ENCODE measurements at places on chromosomes 6 and 20.
A peak's percentile ranks its signal among the peaks of the same experiment; 100 is the strongest.

DNA sequence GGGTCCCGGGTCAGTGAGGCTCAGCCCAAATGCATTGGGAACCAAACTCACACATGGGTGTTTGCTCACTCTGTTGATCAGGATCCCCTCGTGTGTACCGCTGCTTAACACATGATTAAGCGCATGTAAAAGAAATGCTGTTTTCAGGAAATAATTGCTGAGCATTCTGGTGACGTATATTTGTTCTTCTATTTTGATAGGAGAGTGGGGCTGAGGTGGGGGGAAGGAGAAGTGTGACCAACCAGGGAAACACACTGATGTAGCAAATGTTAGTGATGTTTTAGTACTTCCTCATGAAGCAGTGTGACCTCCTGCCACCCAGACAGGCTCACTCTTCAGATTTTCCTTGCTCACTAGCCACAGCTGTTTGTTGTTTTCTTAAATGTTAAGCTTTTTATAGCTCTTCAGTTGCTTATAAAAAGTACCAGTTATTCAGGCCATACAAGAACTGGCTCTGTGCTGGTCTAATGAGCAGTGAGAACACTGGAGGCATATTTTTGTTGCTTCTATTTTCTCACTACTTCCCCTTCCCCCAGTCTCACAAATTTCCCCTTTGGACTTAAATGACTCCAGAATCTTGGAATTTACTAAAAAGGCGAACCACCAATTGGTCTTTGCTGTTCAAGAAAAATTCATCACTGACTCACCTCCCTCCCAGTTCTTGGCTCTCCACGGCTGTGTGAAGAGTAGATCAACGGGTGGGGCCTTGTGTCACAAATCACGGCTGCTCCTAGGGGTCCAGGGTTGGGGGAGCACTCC, 79.2 kb upstream of the BACH2 start:
- no peak for DNase-seq

DNA sequence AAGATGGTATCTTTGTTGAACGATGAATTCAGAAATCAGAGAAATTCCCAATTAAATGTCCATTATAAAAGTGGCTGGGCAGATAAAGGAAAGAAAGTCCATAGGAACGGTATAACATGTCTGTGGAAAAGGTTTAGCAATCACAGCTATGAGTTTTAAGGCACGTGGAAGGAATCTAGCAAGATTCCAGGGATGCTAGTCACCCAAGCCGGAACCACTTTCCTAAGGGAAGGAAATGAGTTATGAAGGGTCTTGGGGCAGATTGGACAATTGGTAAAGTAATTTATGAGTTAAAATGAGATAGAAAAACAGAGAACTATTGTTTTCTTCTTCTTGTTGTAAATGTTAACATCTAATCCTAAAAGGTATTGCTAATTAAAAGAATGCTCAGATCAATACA, 384.8 kb downstream of the ADGRB3 start:
- DNase-seq, result no peak

GRCh38 chr6:33874136-33874760, 70.4 kb upstream of the MLN start:
- no peak for DNase-seq

GRCh38 chr6:12865671-12866181, 149.2 kb downstream of the PHACTR1 start:
- no peak for DNase-seq

DNA sequence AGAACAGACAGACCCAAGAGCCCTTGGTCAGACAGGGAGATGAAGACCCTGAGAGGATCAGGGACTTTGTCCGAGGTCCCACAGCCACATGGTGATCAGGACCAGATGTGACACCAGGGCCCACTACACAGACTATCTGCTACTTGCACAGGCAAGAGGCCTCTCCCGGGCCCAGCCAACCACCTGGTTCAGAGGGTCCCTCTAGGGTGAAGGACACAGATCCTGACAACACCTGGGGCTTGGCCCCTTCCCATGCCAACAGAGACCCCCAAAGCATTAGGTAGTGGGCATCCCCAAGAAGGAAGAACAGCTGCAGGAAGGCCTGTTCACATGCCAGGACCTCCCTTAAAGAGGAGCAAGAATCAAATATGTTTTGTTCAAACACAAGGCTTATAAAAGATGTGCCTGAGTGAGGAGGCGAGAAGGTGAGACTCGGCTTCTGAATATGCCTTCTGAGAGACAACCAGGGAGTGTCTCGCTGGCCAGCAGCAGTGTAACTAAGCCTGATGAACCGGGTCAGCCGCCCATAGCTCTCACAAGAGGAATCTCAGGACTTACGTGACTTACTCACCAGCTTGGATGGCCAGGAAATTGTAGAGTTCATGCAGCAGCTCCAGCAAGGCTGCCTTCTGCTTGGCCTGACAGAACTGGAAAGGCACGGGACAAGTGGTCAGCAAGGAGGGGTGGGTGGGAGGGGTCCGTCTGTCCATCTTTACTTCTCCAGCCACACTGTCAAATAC, 5.0 kb downstream of the LEMD2 start:
- no peak for DNase-seq

DNA sequence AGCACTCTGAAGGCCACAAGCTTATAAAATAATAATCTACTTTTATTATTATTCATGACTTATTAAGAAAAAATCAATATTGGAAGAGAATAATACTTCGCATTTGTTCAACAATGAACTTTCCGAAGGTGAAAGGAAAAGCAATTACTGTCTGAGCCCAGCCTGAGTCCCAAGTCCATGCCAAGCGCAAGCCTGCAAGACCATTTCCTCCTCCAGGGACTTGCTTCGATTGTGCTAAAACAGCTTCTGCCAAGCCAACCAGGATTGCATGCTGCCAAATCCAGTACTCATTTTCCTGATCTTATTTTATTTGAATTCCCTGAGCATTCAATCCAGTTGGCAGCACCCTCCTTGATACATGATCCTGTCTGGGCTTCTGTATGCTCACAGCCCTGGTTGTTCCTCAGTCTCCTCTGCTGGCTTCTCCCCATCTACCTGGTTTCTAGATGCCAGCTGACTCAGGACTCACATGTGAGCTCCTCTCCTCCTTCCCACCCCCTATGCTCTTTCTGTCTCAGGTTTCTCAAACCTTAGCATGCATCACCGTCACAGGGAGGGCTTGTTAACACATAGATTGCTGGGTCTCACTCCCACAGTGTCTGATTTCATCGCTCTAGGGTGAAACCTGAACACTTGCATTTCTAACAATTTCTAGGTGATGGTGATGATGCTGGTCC, 55.9 kb upstream of the PSMF1 start:
- DNase-seq, result no peak

GRCh38 chr6:99099243-99099642, 151.5 kb upstream of the FBXL4 start:
- no peak for DNase-seq

GRCh38 chr6:16256781-16257180, 18.4 kb downstream of the GMPR start:
- no peak for DNase-seq

DNA sequence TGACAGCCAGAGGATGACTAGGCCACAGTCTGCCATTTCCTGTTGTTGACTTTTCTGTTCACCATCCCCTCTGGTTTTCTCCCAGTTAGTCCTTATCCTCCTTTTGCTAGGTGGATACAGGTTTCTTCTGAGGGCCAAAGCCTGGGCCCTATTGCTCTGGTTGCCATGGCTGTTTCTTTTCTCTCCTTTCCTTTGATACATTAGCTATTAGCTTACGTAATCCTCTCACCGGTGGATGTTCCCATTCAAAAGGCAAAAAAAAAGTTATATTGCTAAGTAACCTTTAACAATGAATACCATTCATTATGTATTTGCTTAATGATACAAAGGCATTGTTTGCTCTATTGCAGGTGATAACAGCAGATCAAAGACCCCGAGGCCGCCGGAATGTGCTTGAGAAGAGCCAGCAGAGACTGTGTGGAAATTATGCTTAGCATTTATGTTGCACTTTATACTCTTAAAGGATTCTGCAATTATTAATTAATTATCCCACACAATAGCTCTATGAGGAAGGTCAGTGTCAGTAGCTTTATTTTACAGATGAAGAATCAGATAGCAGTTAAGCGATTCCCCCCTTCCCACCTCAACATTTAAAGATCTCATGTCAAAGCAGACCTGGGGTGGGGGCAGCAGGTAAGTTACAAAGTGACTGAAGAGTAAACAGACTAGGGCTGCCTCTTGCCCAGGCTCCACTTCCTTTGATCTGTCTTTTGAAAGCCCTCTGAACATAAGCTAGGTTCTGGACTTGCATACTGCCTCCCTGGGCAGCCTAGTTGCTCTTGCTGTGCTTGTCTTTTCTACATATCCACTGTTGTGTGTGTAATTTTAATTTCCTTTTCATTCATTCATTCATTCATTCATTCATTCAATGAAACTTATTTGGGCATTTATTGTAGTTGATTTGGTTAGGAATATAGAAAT, 14.5 kb upstream of the TFB1M start:
- DNase-seq, result no peak

- DNase-seq, result no peak
Observed at GRCh38 chr6:128822271-128822670, 60.7 kb upstream of the LAMA2 start.

- DNase-seq, result no peak
Observed at GRCh38 chr20:50885068-50885467, 46.2 kb downstream of the ADNP start.

DNA sequence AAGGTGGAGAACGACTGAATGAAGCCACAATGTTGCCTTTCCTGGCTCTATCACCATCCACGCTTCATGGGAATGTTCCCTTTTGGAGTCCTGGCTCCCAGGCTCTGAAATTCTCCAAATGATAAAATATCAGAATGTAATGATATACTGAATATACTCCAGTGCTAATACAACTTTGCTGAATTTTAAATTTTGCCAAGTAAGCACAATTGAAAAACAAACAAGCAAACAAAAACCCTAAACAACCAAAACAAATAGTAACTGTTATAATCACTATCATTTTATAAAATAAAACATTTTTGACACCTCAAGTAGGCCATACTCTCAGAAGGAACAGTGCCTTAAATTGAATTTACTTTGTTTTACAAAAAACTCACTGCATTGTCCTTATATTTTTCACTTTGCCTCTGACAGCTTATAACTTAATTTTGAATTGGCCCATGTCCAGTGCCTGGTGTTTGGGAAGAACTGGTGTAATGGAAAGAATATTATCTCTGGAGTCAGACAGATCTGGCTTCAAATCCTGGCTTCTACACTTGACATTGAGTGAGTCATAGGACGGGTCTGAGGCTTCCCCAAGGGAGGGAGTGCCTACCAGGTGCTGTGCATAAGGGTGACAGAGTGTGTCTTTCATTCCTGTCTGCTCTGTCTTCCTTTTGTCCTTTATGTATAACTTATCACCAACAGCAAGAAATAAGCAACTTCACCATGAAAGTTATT, 698.3 kb downstream of the EPM2A start:
- DNase-seq, result no peak

GRCh38 chr6:23952245-23952644, 173.8 kb upstream of the NRSN1 start:
- no peak for DNase-seq

GRCh38 chr6:163301726-163302635, 112.5 kb upstream of the QKI start:
- DNase-seq, result no peak

DNA sequence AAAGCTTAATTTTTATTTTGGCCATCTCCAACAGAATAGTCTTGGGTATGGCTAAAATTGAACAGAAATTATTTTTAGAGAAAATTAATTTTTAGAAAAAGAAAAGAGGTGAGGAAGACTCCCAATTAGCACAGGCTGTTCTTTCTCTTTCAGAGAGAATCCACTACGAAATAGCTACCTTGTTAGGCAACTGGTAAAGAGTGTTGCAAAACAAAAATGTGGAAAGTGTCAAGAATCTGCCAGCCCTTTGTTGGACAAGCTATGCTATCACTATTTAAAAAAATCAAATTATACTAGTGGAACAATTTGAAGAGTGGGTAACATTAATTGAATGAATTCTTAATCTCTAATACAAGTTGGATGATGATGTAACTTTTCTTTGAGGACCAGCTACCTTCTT, 19.2 kb upstream of the ZSCAN9 start:
- no peak for DNase-seq

- DNase-seq, result no peak
Observed at GRCh38 chr6:125612345-125612846, 137.0 kb upstream of the HEY2 start.

DNA sequence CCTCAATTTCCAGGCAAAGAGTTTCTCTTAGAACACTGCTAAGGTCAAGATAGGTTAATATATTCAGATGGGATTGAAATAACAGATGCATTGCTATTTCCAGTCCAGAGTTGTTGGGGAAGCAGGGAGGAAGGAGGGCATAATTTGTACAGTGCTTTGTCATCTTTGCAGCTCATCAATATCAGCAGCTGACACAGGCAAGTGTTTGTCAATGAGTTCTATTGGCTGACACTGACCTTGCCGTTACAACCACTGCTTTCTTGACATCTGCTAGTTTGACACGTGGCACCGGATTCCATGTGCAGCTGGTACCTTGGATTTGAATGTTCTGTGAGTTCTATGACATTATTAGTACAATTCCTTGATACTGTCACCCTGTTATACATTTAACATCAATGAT, 28.0 kb upstream of the MLIP start:
- no peak for DNase-seq

DNA sequence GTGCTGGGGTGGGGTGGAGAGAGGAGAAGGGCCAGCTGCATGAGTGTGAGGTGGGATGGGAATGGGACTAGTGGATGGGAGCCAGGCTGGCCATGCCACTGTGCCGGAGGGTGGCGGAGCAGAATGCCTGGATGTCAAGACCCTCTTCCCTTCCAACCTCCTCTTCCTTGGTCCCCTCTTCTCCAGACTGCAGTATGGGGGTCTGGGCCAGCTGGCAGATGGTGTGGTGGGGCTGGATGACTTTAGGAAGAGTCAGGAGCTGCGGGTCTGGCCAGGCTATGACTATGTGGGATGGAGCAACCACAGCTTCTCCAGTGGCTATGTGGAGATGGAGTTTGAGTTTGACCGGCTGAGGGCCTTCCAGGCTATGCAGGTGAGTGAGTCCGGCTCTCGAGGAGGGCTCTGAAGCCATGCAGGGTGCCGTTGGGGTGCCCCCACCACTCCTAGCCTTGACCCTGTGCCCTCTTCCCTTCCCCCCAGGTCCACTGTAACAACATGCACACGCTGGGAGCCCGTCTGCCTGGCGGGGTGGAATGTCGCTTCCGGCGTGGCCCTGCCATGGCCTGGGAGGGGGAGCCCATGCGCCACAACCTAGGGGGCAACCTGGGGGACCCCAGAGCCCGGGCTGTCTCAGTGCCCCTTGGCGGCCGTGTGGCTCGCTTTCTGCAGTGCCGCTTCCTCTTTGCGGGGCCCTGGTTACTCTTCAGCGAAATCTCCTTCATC, 7.7 kb downstream of the DDR1 start:
- no peak for DNase-seq

DNA sequence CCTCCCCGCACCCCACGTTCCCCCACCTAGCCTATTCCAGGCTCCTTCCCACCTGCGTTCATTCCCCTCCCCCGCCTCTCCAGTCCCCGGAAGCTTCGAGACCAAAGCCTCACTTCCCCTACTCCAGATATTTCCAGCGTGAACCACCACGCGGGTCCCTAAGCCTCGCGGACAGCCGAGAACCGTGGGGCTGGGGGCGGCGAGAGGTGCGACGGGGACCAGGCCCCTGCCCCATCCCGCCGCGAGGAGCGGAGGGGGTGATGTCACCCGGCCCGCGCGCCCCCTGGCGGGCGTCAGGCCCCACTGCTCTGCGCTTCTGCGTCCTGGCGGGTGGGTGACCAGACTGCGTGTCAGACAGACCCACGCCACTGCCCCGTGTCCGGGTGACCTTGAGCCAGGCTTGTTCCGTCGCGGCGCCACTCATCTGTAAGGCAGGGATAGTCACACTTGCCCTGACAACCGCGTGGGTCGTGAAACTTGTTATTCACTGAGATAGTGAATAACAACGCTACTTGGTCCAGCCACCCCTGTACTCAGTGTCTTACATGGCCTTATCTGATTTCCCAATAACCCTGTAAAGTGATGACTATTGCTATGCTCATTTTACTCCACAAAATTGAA, 9.0 kb upstream of the HSP90AB1 start:
- DNase-seq, result peak; percentile 61
